ENCODE measurements at places on chromosomes 1 and 21.

- no peak for DNase-seq
Measured at GRCh38 chr1:201914456-201915235, 25.9 kb downstream of the SHISA4 start.

DNA sequence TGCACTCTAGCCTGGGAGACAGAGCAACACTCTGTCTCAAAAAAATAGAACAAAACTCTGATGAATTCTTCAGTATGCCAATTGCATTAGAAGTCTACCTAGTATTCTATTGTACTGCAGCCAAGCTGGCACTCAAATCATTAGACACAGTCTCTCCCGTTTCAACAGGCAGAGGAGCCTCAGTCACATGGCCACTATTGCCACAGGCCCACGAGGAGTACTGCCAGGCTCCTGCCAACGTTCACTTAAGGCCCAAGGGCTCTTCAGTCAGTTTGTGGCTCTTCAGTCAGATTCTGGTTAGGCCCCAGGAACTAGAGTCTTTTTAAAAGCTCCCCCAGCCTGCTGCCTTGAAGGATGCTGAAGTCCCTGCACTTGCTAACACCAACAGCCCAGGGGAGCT is 73.4 kb downstream of the SH3BGR start:
- no peak for DNase-seq

DNA sequence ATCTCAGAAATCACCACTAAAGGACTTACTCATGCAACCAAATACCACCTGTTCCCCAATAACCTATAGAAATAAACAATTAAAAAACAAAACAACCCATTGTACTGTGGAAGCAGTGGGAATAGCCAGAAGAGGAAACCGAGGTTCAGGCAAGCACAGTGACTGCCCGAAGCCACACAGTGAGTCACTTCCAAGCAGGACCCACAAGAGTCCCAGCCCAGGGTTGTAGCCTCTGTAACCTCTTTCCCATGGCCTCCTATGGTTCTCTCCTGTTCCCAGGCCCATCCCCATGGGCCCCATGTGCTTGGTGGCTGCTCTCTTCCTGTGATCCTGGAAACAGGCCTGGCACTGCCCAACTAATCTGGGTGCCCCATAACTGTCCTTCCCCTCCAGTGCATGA is 29.0 kb upstream of the HTR1D start:
- DNase-seq: no peak

GRCh38 chr1:87314091-87314490 is 14.6 kb upstream of the LMO4 start:
- DNase-seq: no peak

DNA sequence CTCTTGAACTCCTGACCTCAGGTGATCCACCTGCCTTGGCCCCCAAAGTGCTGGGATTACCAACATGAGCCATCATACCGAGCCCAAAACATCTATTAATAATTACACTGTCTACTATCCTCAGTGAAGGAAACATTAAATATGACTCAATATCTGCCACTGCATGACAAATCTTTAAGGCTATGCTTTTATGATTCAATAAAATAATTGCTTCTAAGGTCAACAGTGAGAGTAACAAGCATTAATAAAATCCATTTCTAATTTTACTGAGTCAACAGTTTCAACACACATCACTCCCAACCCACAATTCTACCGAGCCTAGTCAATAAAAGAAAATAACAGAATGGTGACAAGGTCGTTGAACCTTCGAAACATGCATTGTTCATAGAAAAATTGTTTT is 125.5 kb upstream of the CHRM3 start:
- no peak for DNase-seq

- no peak for DNase-seq
Measured at GRCh38 chr1:173206816-173207568, at the start of gene TNFSF4. Gene TNFSF4 (minus strand): TSS chr1:173207331. CDS start chr1:173207176, 155 bp downstream.

DNA sequence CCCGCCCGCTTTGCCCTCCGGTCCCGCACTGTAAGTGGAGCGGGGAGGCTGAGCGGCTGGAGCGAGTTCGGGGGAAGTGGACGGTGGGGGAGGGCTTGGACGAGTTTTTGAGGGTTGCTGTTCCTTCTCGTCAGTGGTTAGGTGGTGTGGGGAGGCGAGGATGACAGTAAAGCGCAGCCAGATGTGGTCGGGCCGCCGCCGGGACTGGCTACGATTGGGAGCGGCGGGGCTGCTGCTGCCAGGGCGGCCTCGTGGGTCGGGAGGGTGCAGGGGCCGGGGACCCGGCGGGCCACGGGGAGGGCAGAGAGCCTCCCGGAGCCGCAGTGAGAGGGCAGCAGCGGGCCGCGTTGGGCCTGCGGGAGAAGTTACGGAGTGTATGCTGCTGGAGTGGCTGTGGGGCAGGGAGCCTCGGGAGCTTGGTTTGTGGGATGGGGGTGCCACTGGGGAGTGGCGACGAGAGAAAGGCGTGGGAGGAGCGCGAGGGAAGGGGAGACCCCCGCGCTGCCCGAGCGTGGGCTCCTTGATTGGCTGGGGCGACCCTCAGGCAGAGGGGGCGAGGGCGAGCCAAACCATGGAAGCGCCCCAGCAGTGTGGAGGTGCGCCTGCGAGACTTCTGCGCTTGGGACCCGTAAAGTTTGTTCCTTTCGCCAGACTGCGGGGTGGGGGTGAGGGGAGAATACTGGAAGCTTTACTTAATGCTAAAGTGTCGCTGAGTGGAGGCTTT is 2.1 kb downstream of the ADGRL2 start:
- DNase-seq: peak; percentile 60

Measured in AG08396 (cell line).